NCI-H524 treated with DMSO at 0.1 percent for 48 hours (cell line): ENCODE measurements at places on chromosomes 4 and X.

DNA sequence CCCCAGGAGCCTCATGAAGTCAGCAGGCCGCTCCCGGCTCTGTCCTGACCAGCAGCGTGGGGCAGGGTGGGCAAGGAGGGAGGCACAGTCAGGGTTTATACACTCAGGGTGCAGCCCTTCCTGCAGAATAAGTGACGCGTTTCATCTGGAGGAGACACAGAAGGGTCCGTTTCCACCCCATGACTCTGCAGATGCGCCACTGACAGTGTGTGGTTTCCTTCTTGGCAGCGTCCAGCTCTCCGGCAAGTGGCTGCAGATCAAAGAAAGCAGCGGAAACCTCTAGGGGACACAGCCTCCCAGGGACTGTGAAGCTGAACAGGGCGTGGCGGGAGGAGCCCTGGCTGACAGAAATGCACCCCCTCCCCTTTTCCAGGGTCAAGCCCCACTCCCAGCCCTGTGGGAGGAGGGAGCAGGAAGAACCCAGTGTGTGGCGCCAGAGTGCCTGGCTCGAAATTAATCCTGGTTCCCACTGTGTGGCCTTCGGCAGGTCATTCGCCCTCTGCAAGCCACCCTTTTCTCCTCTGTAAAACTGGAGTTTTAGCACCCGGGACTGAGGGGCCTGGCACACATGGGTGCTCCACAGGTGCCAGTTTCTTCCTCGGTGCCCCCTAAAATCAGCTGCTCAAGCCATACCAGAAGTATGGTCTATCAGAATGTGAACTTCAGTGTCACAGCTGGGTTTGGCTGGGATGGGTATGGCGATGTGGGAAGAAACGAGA lies 17.3 kb upstream of the TBC1D14 start:
- DNase-seq = no peak

GRCh38 chr4:43587758-43588157 lies 695.2 kb downstream of the GRXCR1 start:
- DNase-seq = no peak

DNA sequence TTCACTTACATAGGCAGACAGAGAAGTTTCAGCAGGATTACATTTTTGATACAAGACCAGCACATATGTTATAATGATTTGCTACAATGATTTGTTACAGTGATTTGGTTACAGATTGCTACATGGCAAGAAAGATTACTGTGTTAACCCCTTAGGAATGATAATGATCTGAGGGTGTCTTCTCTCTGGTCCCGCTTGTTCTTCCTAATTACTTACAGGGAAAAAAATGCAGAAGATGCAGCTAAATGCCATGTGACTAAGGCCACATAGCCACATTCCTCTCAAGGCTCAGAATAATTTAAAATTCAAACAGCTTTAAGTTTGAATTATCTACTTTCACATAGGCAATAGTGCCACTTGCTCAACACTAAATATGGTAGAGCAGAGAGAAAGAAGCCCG lies 9.7 kb upstream of the LAP3 start:
- DNase-seq = no peak

DNA sequence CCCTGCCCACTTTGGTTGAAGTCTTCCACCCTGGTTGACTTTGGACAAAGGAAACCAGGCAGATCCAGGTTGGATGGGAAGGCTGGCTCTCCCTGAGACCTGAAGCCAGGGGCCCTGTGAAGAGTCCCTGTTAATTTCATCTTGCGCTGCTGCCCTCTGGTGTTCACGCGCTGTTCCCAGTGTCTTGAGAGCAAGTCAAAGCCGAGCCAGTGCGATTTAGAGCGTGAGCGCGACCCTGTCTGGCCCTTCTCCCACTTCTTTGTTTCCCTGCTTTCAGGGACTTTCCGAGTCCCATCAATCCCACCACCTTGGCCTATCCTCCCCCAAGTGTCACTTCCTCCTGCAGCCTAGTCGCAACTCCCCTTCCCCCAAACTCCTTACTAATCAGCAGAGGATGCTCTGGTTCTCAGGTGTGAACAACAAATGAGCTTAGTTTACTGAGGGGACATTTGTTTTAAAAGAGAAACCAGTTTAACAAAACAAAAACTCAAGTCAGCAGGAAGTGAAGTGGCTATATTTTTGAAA lies 25.8 kb upstream of the CHRNA9 start:
- no peak for DNase-seq

GRCh38 chr4:23999714-24000469 lies 110.0 kb upstream of the PPARGC1A start:
- DNase-seq = peak; percentile 79

GRCh38 chr4:102610476-102610875 lies 109.3 kb downstream of the NFKB1 start:
- DNase-seq = peak; percentile 69

GRCh38 chr4:90174621-90175023 lies 47.4 kb downstream of the CCSER1 start:
- DNase-seq = no peak

DNA sequence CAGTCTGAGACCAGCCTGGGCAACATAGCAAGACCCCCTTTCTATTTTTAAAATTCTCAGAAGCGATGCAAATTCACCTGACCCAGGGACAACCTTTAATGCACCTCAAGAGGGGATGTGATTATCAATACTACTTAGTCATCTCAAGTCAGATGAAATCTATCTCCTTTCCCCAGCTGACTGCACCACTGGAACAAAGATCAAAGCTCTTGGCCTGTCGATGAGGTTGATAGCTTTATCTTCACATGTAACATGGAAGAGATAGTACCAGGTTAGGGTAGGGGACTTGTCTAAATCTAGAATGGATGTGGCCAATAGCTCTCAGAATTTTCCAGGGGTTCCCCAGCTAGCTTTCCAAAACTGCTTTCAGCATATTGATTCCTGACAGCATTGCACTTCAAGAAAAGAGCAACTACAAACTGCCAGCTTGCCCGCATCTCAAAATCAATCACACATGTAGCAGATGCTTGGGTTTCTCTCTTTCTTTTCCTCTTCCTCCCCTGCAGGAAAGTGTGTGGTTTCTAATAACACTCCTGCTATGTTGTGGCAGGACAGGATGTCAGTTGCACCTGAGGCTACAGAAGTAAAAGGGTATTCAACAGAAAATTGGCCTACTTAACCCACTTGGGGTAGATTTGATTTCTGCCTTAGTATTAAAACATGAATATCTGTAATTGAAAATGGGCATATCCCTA lies 12.2 kb upstream of the TMEM164 start:
- DNase-seq = no peak

DNA sequence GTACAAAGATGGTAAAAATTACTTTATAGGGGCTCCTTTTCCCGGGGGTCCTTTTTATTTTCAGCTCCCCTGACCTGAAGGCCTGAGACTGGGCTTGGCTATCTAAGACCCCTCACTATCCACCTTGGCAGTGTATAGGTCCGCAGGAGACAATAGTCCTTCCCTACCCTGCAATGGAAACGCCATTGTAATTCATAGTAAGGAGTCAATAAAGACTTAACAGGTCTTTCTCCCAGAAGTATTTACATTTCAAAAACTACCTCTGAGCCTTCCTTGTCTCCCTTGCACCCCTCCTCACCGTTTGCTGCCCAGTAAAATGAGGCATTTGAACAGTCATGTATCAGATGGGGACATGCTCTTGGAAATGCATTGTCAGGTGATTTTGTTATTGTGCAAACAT lies 401.2 kb upstream of the CNKSR2 start:
- no peak for DNase-seq

DNA sequence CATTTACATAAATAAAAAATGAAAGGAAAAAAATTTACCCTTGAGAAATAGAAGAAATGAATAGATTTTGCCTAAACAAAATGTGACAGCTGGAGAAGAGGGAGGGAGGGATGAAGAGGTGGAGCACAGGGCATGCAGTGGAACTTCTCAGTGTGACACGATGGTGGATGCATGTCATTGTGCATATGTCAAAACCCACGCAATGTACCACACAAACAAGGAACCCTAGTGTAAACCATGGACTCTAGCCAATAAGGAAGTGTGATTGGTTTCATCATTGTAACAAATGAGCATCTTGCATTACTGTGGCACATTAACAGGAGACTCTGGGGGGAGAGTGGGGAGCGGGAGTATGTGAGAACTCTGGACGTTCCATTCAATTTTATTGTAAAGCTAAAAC lies 58.6 kb downstream of the GATB start:
- no peak for DNase-seq

GRCh38 chr4:124079174-124079780 lies 633.3 kb downstream of the ANKRD50 start:
- no peak for DNase-seq

- DNase-seq = no peak
Observed at GRCh38 chrX:46279214-46279924, 265.9 kb downstream of the ZNF674 start.

DNA sequence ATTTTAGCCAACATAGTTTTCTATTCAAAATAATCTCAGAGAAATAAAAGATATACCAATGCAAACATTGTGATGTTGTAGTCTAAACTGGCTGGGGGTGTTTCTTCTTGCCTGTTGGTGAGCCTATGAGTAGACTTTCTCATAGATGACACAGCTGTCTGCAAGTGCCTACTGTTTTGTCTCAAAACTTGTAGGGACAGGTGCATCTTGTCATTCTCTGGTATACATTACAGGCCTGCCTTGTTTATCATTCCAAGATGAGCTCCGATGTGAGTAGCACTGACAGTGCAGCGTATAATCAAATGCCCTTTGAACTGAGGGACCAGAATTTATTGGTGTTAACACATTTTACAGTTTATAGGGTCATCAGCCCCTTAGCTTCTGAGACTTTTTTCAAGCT lies 353.8 kb downstream of the PRDM5 start:
- DNase-seq = no peak

DNA sequence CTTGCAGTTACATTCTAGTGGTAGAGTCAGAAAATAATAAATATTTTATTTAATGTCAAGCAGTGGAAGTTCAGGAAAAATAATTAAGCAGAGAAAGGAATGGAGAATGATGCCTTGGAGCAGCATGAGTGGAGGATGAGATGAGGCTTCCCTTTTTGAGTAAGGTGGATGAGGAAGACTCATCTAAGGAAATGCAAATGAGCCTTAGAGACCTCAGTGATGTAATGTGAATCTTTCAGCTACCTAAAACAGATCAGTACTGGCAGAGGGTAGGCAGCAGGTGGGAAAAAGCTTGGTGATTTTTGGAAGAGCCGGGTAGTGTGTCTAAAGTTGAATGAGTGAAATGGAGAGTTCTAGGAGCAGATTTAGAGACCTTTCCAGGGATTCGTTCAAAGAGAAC lies 118.2 kb downstream of the GRID2 start:
- DNase-seq = no peak

DNA sequence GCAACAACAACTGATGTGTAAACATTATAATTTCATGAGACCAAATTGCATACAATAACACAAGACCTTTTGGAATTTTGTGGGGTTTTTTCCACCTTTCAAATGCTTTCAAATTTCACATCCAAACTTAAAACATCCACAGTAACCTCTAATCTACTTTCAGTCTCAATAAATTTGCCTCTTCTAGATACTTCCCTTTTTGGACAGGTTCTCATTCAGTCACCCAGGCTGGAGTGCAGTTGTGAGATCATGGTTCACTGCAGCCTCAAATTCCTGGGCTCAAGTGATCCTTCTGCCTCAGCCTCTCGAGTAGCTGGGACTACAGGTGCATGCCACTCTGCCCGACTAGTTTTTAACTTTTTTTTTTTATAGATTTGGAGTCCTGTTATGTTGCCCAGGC lies 556.6 kb downstream of the NLGN4X start:
- no peak for DNase-seq

DNA sequence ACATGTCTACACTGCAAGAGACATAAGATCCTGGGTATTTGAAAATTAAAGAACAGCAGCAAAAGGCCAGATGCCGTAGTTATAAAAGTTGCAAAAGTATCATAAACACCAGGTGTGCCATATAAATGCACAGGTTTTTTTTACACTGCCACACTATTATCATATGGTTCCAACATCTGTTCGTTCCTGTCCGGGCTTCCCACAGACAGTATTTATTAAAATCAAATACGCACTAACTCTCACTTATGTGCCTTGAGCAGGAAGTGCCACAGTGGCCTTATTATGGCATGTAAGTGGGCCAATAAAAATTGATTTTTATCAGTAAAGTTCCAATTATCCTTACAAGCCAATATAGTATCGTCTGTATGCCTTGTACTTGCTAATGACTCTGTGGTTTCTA lies 873.2 kb downstream of the RPA4 start:
- peak; percentile 92 for DNase-seq

- no peak for DNase-seq
Observed at GRCh38 chrX:71239781-71240180, 14.2 kb downstream of the ZMYM3 start.

GRCh38 chr4:173652283-173652931 lies 122.4 kb upstream of the HAND2 start:
- DNase-seq = no peak

DNA sequence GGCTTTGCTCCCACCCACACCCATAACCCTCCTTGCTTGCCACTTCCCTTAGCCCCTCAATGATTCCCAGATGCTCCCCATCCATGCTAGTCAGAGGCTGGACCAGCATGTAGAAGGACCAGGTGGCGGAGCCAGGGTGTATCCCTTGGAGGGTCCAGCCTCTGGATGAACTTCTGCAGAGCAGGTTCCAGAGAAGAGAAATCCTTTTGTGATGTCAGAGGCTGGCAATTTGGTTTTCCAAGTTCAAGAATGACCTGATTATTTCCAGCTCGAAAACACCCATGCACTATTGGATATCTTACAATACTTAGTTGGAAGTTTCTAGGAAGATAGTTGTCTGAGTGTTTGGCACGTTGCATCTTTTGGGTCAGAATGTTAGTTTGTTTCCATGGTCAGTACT lies 168.3 kb upstream of the RPS6KA3 start:
- DNase-seq = no peak

DNA sequence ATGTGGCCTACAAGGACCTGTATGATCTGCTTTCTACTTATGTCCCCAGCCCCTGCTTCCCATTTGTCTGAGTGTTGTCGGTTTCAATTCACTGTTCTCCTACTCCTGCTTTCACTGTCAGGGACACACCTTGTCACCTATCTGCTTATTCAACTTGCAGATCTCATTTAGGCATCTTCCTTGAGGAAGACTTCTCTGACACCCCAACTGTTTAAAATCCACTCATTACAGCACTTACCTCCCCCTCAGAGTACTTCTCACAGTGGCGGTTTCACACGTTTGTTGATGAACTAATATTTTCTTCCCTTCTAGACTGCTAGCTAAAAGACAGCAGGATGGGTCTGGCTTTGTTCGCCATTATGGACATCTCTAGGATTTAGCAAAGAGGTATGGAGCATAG lies 279.9 kb upstream of the TET2 start:
- DNase-seq = no peak

DNA sequence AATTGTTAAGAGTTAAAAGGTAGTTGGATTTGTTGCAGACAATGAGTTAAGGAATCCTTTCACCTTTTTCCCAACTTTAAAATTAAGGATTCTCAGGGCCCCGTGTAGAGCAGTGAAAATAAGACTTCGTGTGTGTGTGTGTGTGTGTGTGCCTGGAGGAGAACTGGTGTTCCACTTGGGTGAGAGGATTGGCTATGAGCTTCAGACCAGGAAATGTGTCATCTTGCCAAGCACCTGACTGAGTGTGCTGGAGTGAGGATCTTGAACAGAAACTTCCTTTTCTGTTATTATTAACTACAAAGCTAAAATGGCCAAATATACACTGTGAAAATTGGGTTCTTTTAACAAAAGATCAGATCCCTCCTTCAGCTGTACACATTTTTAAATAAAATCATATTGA lies 113.1 kb upstream of the VCX2 start:
- DNase-seq = no peak
